ENCODE measurements at places on chromosomes 4 and X.

DNA sequence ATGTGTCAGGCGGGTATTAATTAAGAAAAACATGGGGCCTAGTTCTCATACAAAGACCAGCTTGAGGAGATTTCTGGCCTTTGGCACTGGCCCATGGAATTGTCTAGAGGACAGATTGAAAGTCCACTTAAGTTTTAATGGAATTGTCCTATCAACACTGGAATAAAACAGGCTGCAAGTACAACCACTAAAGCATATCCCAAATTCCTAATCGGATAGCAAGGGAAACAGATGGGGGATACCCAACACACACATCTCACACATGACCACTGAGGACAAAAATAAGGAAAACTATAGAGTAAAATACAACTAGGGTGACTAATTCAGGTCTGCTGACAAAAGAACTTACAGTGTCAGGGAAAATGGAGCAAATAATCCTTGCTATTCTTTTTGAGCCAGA lies 167.8 kb downstream of the GASK1B start:
- no peak overlapping the region for H3K4me3 ChIP-seq
- H3K27ac ChIP-seq: no peak overlapping the region
- H3K36me3 ChIP-seq: no peaks in the 10 kb centered on the region
- DNase-seq: no peak

DNA sequence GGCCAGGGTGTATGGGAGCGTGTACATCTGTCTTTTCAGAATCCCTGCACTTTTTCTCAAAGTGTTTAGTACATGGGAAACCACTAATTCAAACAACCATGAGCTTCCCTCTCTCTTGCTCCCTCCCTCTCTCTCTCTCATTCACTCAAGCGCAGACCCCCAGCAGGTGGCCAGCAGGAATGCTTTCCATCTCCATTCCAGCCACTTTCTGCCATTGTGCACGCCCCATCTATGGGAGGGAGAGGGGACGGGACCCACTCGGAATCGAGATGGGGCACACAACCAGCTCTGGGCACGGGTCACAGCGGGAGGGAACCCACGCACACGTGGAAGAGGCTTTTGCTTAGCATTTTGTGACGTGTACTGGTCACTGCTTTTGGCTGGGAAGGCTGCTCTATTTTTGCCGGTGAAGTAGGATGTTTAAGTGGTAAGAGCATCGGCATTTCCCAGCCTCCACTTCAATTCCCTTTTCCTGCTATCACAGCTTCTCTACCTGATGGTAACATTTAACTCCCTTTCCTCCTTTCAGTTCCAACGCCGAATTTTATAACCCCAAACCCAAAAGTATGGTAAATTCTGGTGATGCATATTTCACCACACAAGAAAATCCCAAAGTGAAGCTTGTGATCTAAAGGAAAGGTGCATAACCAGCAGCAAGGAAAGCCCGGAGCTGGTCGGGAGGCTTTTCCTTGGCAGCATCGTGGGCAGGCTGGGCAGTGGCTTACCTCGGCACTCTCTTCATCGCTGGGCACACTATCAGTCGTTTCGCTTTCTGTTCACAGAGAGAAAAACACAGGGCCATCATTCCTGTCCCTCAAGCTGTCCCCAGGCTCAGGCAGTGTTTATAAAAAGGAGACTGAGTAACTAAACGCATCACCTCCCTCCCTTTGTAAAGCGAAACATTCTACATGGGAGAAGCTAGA lies 84.1 kb downstream of the IRF2 start:
- H3K4me1 ChIP-seq: peaks cover 23% of the 10 kb centered on the region
- H3K4me3 ChIP-seq: no peak overlapping the region

DNA sequence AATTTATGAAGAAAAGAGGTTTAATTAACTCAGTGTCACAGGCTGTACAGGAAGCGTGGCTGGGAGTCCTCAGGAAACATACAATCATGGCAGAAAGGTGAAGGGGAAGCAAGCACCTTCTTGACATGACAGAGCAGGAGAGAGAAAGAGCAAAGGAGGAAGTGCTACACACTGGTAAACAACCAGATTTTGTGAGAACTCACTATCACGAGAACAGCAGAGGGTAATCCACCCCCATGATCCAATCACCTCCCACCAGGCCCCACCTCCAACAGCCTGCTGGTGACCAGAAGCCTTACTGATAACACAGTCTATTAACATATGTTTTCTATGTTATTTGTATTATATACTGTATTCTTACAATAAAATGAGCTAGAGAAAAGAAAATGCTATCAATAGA lies 254.8 kb downstream of the PCDH10 start:
- no peak for DNase-seq
- H3K27ac ChIP-seq: no peak overlapping the region
- no peaks in the 10 kb centered on the region for H3K36me3 ChIP-seq
- no peak overlapping the region for H3K4me3 ChIP-seq
- H3K27me3 ChIP-seq: no peaks in the 10 kb centered on the region

DNA sequence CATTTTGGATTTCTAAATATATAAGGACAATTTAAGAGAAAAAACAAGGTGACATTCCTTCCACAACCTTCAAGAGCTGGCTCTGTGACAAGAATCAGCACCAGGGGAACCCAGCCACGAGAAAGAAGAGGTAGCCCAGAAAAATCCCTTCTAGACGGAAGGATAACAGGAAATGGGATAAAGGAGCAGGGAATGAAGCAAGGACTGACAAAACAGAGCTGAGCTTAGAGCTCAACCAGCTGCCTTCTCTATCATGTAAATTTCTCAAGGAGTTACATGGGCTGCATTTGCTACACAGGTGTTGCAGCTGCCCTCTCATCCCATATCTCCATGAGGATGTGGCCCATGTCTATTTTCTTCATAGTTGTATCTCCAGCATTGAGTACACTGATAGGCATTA lies 154.2 kb upstream of the PRDX4 start:
- H3K36me3 ChIP-seq: no peaks in the 10 kb centered on the region
- H3K27ac ChIP-seq: no peak overlapping the region
- no peak for DNase-seq

DNA sequence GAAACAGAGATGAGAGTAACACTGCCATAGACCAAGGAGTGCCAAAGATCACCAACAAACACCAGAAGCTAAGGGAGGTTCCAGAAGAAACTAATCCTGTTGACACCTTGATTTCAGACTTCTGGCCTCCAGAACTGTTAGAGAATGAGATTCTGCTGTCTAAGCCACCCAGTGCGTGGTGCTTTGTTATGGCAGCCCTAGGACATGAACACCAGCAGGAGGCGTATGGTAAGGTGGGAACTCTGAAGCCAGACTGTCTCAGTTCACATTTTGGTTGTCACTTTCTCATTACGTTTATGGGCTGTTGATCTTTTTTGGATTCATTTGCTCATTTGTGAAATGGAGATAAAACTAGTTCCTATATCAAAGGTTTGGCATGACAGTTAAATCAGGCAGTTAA lies 142.9 kb downstream of the DCHS2 start:
- no peak overlapping the region for H3K4me3 ChIP-seq
- peaks cover 10% of the 10 kb centered on the region for H3K27me3 ChIP-seq
- no peaks in the 10 kb centered on the region for H3K36me3 ChIP-seq

DNA sequence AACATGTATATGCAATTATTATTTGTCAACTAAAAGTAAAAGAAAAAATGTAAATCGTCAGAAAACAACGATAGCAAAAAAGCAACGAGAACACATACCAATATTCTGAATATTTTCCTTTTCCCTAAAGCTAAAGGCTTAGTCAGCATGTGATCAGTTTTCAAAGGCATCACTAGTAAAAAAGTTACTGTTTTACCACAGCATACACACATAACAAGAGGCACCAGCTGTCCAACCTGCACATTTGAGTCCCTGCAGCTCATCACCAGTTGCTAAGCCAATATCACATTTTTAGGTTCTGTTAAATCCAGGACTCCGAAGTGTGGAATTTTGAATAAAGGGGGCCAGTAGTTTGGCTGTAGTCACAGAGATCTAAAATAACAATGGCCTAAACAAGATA lies 203.8 kb downstream of the ADGRA3 start:
- no peak overlapping the region for H3K4me3 ChIP-seq
- H3K36me3 ChIP-seq: no peaks in the 10 kb centered on the region
- DNase-seq: no peak
- H3K4me1 ChIP-seq: no peaks in the 10 kb centered on the region

DNA sequence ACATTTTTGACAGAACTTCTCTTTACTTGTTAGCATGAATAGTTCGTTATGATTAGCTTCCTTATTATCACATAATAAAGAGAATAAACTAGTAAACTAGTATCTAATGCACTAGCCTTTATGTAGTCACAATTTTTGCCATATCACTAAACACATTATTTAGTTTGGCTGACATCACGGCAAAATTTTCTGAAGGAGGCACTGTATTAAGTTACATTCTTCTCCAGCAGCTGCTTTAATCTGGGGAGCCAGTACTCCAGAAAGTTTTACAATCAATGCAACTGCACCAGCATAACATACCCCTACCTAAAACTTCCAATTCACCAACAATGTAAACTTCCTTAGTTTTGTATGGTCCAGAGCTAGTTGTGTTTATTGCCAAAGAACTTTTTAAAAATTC lies 87.8 kb downstream of the FIP1L1 start:
- H3K27ac ChIP-seq: no peak overlapping the region
- no peak overlapping the region for H3K4me3 ChIP-seq
- DNase-seq: no peak
- peaks cover 22% of the 10 kb centered on the region for H3K36me3 ChIP-seq
- H3K4me1 ChIP-seq: no peaks in the 10 kb centered on the region

- no peak overlapping the region for H3K27ac ChIP-seq
- no peak for DNase-seq
- no peak overlapping the region for H3K4me3 ChIP-seq
- H3K27me3 ChIP-seq: no peaks in the 10 kb centered on the region
- no peaks in the 10 kb centered on the region for H3K4me1 ChIP-seq
Measured at GRCh38 chr4:79233820-79234219, 92.0 kb downstream of the NAA11 start.

GRCh38 chr4:142741995-142742394 lies 104.1 kb downstream of the INPP4B start:
- H3K27ac ChIP-seq: no peak overlapping the region
- H3K4me3 ChIP-seq: no peak overlapping the region
- no peaks in the 10 kb centered on the region for H3K4me1 ChIP-seq
- no peak for DNase-seq

DNA sequence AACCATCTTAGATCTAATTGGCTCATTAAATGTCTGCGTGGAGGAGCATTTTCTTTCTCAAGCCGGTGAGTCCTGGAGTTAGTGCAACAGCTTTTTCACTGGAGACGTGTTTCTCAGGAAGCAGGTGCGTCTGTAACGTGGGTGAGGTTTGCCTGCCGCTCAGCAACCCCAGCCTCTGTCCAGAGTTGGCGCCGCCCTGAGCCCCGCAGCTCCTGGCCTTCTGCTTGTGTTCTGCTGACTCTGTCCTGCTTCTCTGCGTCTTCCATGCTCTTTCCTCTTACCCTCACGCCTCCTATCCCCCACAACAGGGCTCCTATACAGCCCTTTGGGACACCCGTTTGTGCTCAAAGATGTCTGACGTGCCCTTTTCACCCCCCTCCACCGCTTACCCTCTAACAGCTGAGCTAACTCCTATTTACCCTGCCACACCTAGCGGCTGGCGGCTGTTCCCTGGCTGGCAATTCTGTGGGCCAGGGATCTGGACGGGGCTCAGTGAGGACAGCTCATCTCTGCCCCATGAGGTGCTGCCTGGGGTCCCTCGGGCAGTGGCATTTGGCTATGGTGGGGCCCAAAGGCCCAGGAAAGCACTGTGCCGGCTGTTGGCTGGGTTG lies 18.8 kb downstream of the DOK7 start:
- DNase-seq: no peak
- no peaks in the 10 kb centered on the region for H3K36me3 ChIP-seq
- no peak overlapping the region for H3K4me3 ChIP-seq

DNA sequence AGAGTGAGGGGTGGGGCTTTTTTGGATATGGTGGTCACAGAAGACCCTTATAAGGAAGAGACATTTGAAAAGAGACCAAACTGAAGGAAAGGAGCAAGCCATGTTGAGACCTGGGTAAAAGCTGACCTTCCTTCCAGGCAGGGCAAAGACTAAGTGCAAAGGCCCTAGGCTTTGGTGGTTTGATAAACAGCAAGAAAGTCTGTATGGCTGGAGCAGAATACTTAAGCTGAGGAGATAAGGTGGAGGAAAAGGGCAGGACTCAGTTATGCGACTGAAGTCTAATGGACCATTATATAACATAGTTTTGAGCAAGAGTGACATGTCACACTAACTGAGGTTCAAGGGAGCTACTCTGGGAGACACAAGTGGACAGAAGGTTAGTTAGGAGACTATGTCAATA lies 20.0 kb downstream of the SH3RF1 start:
- H3K27me3 ChIP-seq: peaks cover 4% of the 10 kb centered on the region
- no peak overlapping the region for H3K27ac ChIP-seq
- no peak for DNase-seq
- H3K36me3 ChIP-seq: no peaks in the 10 kb centered on the region
- H3K4me3 ChIP-seq: no peak overlapping the region

DNA sequence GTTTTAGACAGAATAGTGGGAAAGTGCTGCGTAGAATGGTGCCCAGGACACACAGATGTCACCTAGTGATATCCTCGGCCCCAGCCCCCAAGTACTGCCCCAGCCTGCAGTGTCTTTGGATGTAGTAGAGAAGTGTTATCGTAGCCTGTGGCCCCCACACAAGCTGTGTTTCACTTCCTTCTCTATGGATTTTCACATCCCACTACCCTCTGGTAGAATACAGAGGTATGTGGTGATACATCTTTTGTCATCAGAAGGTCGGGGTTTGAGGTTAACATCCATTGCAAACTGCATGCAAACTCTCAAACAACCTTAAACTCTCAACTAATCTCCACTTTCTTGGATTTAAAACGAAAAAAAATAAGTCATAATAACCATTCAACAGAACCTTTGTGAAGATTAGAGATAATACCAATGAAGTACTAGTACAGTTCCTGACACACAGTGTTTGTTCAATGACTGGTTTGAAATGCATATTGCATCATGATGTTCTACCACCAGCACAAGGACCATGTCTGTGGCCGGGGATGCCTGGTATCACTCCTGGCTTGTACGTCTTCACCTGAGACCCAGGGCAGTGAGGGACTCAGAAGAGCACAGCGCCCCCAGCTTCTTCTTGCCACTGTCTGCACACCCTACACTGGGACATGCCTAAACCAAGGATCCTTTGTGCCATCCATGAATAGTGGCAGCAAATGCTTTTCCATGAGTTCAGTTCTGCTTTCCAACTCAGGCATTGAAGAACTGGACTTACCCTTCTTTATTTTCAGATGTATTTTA lies 267.3 kb downstream of the DCTD start:
- H3K27me3 ChIP-seq: no peaks in the 10 kb centered on the region
- H3K27ac ChIP-seq: no peak overlapping the region
- no peak overlapping the region for H3K4me3 ChIP-seq

GRCh38 chr4:142818031-142818430 lies 28.1 kb downstream of the INPP4B start:
- H3K27ac ChIP-seq: no peak overlapping the region
- no peaks in the 10 kb centered on the region for H3K36me3 ChIP-seq
- no peak overlapping the region for H3K4me3 ChIP-seq
- H3K27me3 ChIP-seq: no peaks in the 10 kb centered on the region
- H3K4me1 ChIP-seq: peaks cover 17% of the 10 kb centered on the region

GRCh38 chr4:5399124-5399523 lies 309.2 kb downstream of the EVC2 start:
- no peaks in the 10 kb centered on the region for H3K4me1 ChIP-seq
- no peak overlapping the region for H3K4me3 ChIP-seq
- no peaks in the 10 kb centered on the region for H3K27me3 ChIP-seq
- no peaks in the 10 kb centered on the region for H3K36me3 ChIP-seq
